ENCODE measurements at places on chromosomes 4 and X.

- no peak for DNase-seq
Measured at GRCh38 chrX:134870419-134870818, 120.4 kb upstream of the SMIM10 start.

GRCh38 chr4:87758270-87758669, 41.1 kb upstream of the IBSP start:
- no peak for DNase-seq

DNA sequence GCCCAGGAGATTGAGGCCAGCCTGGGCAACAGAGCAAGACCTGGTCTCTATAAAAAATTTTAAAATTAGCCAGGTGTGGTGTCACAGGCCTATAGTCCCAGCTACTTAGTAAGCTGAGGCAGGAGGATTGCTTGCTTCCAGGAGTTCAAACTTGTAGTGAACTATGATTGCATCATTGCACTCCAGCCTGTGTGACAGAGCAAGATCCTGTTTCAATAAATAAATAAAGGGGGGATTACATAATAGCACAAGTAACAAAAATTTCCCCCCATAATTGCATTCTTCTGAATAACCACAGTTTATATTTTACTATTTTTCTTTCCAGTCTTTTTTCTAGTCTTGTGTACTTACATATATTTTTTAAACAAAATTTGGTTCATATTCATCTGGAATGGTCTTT, 135.6 kb downstream of the CHIC2 start:
- DNase-seq: no peak

- DNase-seq: no peak
Measured at GRCh38 chrX:19804151-19804550, 83.2 kb downstream of the SH3KBP1 start.

- no peak for DNase-seq
Measured at GRCh38 chrX:50818986-50819385, 5.0 kb upstream of the SHROOM4 start.

DNA sequence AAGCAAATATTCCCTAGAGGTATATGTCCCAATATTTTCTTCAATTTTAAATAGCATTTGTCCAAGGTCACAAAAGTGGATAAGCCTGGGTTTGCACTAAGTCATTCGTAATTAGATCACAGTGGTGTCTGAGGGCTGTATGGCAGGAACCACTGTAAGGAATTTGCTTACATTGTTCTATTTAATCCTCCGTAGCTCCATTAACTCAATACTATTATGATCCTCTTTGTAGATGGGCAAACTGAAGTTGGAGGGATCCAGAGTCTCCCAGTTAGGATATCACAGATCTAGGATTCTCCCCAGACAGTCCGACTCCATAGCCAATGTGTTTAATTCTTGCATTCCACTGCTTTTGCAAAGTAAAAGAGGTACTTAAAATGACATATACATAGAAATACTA, 242.7 kb upstream of the DCAF8L1 start:
- no peak for DNase-seq
